PC-9 (cell line): ENCODE measurements at places on chromosomes 3 and 15.

- DNase-seq: no peak
These were observed 231.2 kb downstream of the SLC9A9 start for GRCh38 chr3:143617050-143617449.

GRCh38 chr3:176463610-176464009, 733.7 kb downstream of the TBL1XR1 start:
- DNase-seq: no peak

DNA sequence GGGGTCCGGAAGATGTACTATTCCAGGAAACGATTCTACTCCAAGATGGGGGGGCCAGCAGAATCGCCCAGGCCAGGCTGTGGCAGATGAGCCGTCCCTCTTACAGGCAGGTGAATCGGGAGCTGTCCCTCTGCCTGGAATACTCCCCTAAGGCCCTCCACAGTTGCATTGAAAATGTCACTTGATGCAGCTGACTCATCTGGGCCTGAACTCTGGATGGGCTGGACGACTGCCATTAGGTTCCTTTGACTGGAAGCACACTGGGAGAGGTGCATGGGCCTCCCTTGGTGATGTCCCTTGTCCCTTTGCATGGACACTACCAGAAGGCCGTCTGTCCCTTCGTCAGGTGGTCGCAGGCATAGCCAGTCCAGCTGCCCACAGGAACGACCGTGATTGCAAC, 69.6 kb upstream of the HRH1 start:
- no peak for DNase-seq

GRCh38 chr3:16430717-16431630, 82.5 kb downstream of the RFTN1 start:
- DNase-seq: no peak

DNA sequence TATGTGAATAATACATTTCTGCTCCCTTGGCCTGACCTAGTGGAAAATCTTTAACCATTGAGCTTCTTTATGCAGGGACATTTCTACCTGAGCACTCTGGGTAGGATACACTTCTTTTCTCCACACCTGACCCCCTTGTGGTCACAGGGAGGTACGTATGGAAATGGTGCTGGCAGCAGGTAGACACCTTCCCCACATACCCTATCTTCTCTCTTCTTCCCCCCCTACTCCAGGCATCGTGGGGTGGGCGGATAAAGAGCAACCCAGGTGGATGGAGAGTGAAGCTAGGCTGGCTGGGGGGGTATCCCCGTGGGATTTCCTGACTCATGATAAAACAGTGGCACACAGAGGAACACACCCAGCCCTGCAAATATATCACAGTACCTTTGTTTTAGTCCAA, 312.1 kb downstream of the ARRDC4 start:
- DNase-seq: no peak

DNA sequence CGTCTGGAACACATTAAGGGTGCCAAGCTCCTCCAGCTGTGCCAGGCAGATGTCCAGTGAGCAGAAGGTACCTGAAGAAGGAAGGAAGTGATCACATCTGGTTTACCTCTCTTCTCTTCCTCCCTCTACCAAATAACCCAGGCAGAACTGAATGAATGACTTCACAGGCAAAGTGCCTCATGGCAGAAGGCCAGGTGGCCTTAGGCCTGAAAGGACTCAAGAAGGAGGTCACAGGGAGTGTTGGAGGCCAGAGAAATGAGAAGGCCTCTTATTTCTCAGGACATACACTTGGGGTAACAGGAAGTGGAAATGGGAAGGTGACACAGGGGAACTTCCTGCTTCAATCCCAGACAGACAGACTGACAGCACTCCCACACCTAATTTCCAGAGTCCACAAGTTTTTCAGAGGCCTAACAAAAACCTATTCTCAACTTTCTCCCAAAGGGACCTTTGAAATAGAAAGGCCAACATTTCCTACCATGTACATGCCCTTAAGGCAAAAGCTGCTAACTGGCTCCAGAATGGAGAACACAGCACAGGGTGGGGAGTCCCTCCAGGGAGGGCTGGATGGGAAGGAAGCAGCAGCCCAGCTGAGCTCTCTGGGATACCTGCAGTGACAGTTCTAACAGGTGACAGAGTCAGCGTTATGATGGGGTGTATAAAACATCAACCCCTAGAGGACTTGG, 17.6 kb upstream of the SIN3A start:
- DNase-seq: no peak

GRCh38 chr3:58202917-58203360, 7.8 kb downstream of the DNASE1L3 start:
- DNase-seq: no peak

DNA sequence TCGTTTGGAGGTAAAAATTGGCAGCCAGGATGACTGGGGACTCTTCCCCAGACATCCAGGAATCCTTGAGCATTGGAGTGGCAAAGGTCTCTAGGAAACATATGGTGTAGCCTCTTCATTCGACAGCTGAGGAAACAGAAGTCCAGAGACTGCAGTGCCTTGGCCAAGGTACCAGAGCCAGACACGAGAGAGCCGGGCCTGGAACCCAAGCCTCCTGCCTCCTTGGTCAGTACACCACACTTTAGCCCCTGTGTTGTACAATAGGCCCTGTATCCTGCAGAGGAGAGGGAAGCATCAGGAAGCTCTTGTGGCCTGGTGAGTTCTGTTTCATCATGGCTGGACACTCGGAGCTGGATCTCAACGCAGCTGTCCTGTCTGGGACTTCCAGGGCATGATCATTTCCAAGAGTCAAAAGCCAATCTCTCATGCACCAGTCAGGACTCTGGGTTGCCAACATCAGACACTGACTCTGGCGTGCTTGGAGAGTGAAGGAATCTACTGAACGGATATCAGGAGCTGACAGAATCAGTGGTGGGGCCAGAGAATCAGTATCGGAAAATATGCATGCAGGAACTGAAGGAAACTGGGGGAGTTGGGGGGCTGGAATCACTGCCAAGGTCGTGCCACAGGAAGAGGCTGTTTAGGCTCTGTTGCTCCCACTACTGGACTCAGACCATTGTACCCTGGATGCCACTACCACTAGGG, 6.4 kb upstream of the MINAR1 start:
- DNase-seq: no peak

GRCh38 chr3:23580096-23580713, 225.6 kb upstream of the UBE2E1 start:
- DNase-seq: peak; percentile 91

DNA sequence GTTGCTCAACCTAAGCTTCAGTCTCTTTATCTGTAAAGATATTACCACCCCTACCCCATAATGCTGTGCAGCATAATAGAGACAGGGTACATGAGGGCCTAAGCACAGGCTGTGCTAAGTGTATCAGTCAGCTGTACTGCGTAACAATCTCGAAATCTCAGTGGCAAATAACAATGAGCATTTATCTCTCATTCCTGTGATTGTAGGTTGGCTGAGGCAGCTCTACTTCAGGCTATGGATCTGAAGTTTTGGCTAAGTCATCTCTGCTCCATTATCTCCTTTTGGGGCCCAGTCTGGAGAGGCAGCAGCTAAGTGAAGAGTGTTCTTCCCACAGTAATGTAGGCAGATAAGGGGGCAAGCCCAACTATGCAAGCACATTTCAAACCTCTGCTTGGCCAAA, 7.1 kb upstream of the SLC6A11 start:
- DNase-seq: no peak

GRCh38 chr3:4693620-4694019, 200.5 kb downstream of the ITPR1 start:
- no peak for DNase-seq

DNA sequence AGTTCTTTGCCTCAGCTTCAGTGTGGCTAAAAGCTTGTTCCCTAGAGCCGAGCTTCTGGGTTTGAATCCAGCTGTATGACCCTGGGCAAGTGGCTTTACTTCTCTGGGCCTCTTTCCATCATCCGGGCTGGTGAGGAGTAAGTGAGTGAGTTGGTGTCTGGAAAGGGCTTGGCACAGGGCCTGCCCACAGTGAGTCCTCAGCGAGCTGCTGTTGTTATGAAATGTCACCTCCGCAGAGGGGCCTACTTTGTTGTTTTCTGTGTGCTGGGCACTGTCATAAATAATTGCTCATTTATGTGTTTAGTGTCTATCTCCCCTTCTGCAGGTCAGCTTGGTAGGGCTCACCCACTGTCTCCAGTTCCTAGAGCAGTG, 31.7 kb downstream of the SLC6A6 start:
- DNase-seq: peak; percentile 43

DNA sequence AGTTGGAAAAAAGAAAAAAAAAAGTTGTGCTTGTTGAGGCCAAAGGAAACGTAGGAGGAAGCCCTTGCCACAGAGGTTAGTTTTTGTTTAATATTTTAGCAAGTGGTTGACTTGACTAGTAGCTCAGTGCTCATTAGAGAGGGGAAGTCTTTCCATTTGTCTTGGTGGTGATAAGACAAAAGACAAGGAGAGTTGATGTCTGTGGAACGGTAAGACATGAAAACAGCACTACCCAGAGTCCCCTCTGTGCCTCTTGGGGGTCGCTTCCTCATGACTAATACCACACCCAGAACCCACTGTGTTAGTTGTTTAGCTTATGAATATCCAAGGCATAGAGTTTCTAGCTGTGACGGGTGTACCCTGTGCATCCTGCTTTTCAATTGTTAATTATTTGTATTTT, 211.4 kb downstream of the ITPR1 start:
- no peak for DNase-seq

DNA sequence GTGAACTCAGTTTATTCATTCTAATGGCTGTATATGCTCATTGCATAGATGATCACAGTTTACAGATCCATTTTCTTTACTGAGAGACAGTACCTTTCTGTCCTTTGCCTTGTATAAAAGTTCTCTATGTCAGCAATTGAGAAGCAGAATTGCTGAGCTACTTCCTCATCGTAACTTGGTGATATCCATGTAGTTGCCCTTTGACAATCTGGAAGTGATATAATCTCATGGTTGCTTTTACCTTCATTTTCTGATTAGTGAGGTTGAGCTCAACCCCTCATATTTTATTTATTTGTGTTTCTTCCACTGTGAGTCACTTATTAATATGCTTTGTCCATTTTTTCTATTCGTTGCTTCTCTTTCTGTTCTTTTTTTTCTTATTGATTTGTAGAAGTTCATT, 696.5 kb downstream of the AGBL1 start:
- no peak for DNase-seq

DNA sequence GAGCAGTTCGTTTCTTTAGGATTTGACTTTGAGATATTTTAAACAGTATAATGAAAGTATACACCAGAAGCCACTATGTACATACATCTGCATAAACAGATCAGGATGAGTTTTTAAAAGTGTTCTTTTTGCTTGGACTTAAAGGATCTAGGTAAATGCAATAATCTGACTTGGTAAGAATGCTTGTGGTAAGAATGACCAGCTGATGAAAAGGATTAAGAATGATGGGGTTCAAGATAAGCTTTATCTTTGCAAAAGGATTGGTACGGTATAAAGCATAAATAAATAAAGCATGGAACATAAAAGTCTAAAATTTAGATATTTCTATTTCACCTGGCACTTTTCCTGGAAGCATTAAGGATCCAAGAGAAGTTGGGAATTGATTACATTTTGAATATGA, 9.8 kb upstream of the MME start:
- DNase-seq: no peak

DNA sequence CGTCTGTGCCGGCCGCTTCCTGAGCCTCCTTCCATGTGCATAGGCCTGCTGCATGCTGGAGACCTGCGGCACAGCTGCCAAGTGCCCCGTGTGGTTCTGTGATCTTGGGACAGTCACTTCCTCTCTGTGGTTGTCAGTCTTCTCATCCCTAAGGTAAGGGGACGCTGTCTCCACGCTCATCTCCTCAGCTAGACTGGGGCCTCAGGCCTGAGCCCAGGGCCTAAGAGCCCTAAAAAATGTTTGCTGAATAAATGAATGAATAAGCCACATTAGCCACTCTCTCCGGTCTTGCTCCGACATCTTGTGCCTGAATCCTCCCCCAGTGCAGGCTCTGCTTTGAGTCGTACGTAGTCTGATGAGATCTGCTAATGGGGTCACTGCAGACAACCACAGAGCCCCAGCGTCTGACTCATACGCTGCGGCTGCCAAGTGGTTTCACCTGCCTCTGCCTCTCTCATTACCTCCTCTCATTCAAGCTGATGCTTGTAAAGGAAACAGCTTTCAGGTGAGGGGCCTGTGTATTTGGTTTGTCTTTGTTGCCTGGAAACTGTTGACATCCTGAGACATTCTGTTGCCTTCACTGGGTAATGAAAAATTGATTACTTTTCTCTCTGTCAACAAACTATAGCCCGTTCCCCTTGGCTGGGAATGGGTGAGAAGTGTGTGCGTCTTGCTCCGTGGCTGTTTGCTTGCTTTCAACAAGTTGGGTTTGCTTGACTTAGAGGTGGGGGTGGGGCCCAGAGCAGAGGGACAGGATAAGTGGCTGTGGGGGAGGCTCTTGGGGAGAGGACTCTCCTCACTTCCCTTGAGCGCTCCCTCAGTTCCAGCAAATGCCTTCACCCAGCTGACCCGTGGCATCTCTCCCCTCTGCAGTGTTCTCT, 15.9 kb downstream of the RPLP1 start:
- DNase-seq: peak; percentile 96

- no peak for DNase-seq
These were observed 11.8 kb upstream of the EID1 start for GRCh38 chr15:48866141-48866563.

DNA sequence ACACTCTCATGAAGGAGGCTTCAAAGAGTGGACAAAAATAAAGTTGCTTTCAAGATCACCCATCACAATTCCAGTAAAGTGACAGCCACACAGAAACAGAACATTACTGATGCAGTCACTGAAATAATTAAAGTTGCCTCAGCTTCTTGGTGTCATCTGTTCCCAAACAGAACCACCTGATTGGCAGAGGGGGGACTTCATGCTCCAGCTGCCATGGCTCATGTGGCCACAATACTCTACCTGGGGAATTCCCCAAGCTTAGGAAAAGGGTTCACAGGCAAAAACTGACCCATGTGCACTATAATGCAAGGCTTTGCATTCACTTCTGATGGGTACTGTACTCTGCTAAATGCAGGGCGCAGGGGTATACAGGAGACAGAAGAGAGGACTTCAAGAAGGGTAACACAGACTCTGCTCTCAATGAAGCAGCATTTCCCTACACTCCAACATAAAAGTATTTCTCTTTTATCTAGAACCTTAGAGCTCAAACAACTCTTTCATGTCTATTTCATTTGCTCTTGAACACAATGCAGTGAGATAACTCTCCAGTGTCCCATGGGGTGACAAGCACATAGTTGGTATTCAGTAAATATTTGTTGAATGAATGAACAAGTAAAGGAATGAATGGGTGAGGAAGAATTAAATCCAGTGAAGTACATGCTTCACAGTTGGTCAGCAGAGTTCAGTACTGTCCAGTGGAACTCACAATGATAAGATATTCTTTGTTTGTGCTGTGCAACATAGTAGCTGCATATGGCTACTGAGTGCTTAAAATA, 8.6 kb upstream of the CTNNB1 start:
- no peak for DNase-seq
